ENCODE measurements at places on chromosomes 6 and 20.

- no peak for DNase-seq
These were observed 8.1 kb downstream of the CRISP3 start for GRCh38 chr6:49736017-49736508.

GRCh38 chr6:16166871-16167608, 38.2 kb downstream of the MYLIP start:
- DNase-seq: no peak

DNA sequence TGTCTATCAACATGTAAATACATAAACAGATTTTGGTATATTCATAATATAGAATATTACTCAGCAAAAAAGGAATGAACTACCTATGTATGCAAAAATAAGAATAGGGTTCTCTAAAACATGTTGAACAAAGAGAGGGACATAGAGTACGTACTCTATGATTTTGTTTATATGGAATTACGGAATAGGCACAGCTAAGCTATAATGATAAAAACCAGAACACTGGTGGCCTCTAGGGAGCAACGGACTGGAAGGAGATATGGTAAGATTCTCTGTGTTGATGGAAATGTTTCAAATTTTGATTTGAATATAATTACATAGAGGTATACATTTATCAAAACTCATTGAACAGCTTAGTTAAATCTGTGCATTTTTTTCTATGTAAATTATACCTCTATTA, 19.6 kb downstream of the ADGRG6 start:
- no peak for DNase-seq

- no peak for DNase-seq
These were observed 12.7 kb downstream of the GPLD1 start for GRCh38 chr6:24476631-24477030.

- no peak for DNase-seq
These were observed 3.4 kb upstream of the SYS1 start for GRCh38 chr20:45359406-45360148.

DNA sequence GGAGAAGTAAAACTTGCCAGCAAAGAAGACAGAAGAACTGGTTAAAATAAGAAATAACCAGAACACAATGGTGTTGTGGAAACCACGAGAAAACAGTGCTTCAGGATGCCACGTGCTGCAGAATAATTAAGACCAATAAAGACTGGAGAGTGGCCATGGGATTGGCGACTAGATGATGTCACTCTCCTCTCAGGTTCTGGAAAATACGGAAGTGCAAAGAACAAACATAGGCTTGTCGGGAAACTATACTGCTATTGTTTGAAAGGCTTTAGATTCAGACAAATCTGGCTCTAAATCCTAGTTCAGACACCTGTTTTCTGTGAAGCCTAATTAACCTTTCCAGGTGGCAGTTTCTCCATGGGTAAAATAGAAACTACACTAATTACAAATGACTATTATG, 138.4 kb upstream of the STXBP5 start:
- no peak for DNase-seq

- DNase-seq: no peak
These were observed 341.6 kb downstream of the QKI start for GRCh38 chr6:163756079-163756478.

GRCh38 chr6:99348288-99349170, 945 bp downstream of the FAXC start:
- DNase-seq: peak; percentile 46

- DNase-seq: no peak
These were observed 281.9 kb downstream of the PKHD1 start for GRCh38 chr6:51805517-51805916.

- no peak for DNase-seq
These were observed 543.6 kb downstream of the GRIK2 start for GRCh38 chr6:101937108-101937507.

- peak; percentile 93 for DNase-seq
These were observed 67.9 kb downstream of the NCOA7 start for GRCh38 chr6:125858427-125859320.

DNA sequence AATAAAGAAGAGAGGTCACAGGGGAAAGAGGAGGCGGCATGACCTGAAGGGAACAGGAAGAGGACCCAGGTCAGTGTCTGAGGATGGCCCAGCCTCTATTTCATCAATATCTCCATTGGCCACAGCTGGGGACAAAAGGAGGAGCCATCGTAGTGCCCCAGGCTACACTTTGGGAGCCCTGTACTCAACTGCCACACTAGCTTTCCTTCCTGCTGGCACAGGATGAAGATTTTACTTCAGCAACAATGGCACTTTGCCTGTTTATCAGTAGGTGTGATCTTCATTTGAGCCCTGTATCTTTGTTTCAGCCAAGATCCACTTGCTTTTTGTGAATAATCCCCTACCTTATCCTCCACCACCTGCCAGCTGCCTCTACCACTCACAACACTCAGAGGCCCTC, 35.4 kb upstream of the RCAN2 start:
- DNase-seq: no peak

- no peak for DNase-seq
These were observed 22.6 kb downstream of the ETV7 start for GRCh38 chr6:36364669-36365479.

- DNase-seq: peak; percentile 25
These were observed 702 bp downstream of the ETV7 start for GRCh38 chr6:36386495-36387439.

DNA sequence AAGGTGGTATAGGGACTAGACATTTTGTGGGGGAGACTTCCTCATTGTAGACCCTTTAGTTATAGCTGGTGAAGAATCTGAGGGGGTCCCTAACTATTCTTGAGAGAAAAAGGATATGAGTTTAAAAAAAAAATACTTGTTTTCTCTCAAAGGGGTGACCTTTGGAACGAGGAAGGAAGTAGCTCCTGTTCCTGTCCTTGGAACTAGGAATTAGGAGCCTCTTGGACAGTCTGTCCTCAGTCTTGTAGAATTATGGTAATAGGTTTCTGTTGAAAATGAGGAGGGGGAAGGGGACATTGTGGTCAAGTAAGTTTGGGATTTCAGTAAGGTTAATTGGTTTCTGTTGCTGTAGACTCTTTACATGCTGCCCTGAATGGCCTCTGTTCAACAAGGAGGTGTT, 56.5 kb downstream of the PLEKHG1 start:
- no peak for DNase-seq

GRCh38 chr6:32460528-32460927, 20.8 kb downstream of the HLA-DRA start:
- DNase-seq: no peak

- DNase-seq: peak; percentile 76
These were observed at the start of gene ME1 for GRCh38 chr6:83430611-83431544. ME1 (minus strand) TSS chr6:83431051; CDS start chr6:83430954, 97 bp downstream.

DNA sequence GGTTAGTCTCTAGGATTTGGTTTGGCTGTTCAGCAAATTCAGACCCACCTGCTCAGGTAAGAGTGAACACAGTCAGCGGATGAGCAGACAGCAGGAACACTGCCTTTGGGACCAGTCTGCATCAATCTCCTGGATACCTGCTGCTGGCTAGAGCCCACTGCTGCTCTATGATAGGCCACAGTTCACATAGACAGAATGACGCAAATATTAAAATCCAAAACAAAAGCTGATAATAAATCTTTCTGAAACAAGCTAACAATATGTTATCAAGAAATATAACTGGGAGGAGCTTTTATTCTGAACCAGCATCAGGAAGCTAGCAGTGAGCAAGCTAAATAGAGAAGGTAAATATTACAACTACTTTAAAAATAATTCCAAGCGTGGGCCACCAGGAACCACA, at the start of gene TAAR1:
TAAR1 (minus strand) TSS at position 101 of the 400 bp plus-strand sequence. CDS start 13,179 bp downstream, outside the sequence.
- DNase-seq: no peak

- DNase-seq: no peak
These were observed 24.6 kb upstream of the GTSF1L start for GRCh38 chr20:43751167-43752050.

DNA sequence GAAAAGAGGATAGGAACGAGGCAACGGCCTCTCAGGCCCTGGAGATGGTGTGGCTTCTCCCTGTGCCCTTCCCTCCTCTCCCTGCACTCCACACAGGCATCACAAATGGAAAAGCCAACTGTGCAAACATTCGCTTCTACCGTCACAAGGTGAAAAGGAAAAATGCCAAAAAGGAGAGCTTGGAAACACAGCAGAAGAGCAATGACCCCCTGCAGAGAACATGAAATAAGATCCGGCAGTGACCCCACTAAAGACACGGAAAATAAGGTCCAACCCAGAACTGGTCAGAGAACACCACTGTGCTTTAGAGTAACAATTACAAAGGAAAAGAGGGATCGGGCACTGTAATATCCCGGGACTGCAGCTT, 63.0 kb downstream of the SLC22A23 start:
- no peak for DNase-seq

- no peak for DNase-seq
These were observed 7.1 kb upstream of the ARMC12 start for GRCh38 chr6:35729722-35730121.

DNA sequence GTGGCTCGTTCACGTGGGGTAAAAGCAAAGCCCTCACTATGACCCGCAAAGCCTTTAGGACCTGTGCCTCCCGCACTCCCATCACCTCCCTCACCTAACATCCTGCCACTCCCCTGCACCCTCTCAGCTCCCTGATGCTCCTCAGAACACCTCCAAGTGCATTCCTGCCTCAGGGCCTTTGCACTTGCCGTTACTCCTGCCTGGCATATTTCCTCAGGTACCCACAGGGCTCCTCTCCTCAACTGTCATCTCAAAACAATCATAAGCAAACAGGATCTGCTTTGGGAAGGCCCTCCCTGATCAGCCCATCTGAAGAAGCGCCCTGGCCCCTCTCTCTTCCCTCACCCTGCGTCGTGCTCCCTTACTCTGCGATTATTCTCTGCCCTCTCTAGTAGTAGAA, 49.1 kb downstream of the FGD2 start:
- DNase-seq: no peak

- no peak for DNase-seq
These were observed 63.7 kb downstream of the MKKS start for GRCh38 chr20:10370091-10370887.

DNA sequence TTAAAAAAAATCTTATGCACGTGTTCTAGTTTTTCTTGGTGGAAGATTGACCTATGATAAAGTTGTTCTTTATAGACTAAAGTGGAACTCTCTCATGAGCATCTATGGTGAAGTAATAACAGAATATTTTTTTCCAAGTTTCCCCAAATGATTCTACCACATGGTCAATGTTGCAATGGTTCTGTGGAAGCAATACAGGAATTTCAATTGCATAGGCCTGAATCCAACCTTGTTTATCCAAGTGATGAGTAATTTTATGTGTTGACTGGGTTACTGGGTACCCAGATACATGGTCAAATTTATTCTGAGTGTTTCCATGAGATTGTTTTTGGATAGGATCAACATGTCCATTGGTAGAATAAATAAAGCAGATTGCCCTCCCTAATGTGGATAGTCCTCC, 581.5 kb downstream of the MMUT start:
- DNase-seq: no peak

- no peak for DNase-seq
These were observed 80.8 kb downstream of the MKKS start for GRCh38 chr20:10352934-10353824.

DNA sequence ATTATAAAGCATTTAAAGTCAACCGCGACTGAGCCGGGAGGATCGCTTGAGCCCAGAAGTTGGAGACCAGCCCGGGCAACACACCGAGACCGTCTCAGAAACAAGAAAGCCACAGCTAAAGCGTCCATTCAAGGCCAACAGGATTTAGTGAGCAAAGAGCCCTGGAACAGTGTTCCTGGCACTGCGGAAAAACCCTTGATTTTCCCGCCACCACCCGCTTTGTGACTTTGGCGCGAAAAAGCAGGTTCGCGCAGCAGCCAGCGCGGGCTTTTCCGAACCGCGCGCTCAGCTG, 669 bp downstream of the PCNA start:
- no peak for DNase-seq

All from NCI-H82 (cell line).